ENCODE measurements at places on chromosomes 1 and 21.

GRCh38 chr21:32427958-32428623 is 15.6 kb downstream of the EVA1C start:
- DNase-seq, result no peak

- DNase-seq, result no peak
Observed at GRCh38 chr1:89536555-89537341, 12.1 kb downstream of the LRRC8B start.

GRCh38 chr1:119715542-119715941 is 3.8 kb downstream of the PHGDH start:
- no peak for DNase-seq

- DNase-seq, result no peak
Observed at GRCh38 chr1:185385991-185386390, 68.9 kb upstream of the IVNS1ABP start.

DNA sequence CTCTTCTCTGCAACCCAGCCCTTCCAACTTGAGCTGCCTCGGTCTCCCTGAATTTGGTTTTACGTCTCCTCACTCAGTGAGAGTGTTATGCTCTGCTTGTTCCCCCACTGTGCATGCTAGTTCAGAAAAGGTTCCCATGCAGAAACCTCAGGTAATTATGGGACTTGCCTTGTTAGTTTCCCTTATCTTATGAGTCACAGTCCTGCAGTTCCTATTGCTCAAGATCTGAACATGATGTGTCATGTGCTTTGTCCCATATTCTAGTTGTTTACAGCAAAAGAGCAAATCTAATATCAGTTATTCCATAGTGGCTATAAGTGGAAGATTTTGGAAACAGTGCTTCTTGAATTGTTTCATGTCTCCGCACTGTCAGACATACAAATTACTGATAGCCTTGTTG is 74.4 kb downstream of the DUSP10 start:
- DNase-seq, result peak; percentile 40

DNA sequence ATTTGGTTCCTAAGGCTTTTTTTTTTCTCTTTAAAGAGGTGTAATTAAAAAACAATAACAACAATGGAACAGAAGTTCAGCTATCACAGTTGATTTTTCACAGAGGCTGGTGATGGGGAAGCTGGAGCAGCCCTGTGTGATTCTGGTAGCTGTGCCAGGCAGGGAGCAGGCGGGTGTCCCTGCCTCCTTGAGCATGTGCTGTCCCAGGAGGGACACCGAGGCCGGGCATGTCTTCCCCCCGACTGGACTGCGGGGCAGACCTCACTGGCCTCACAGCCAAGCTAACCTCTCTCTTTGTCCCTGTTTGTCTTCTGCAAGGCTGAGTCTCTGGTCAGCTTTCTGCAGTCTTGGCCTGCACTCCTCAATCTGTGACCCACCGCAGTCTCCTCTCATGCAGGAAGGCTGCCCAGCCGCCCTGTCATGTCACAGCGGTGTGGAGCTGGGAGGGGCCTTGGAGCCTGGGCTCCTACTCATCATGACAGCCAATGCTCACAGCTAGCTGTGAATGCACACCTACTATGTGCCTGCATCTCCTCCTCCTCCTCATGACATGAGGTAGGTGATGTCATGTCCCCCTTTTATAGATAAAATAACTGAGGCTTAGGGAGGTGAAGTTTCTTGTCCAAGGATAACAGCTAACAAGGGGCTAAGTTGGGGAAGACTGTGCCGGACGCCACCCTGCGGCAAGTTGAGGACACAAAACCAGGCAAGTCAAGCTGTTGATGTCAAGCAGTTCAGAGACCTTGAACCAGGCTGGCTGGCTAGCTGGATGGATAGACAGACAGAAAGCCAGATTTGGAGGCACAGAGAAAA is 10.3 kb upstream of the ACTL8 start:
- DNase-seq, result no peak

DNA sequence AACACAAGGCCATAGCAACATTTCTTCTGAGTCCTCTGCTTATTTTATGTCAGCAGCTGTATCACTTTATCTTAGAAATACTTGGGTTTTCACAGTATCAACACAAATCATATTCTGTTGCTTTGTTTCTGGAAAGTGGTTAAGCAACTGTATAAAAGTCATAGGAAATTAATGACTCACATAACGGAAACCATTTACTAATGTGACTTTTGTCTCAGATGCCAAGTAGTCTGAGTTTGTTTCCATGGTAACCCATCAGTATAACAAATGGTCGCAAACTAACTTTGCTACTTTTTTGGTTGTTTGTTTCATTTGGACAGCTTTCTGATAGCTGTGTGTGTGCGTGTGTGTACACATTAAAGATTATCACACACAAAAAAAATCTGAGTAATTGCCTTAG is 31.1 kb downstream of the EEIG2 start:
- peak; percentile 89 for DNase-seq

DNA sequence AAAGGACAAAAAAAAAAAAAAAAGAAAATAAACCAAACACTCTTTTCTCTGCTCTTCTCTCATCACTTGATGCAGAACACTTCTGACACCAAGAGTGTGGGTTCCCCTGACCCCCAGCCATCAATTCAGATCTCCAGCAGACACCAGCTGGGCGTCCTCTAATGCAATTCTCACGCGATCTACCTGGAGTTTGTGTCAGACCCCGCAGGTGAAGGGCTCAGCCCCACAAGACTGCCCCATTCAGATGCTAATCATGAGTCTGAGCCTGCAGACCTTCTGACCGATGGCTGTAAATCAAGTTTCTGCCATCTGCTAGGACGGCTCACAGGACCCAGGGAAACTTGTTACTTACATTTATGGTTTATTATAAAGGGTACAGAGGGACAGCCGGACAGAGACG is 133.6 kb upstream of the C1orf174 start:
- DNase-seq, result no peak

DNA sequence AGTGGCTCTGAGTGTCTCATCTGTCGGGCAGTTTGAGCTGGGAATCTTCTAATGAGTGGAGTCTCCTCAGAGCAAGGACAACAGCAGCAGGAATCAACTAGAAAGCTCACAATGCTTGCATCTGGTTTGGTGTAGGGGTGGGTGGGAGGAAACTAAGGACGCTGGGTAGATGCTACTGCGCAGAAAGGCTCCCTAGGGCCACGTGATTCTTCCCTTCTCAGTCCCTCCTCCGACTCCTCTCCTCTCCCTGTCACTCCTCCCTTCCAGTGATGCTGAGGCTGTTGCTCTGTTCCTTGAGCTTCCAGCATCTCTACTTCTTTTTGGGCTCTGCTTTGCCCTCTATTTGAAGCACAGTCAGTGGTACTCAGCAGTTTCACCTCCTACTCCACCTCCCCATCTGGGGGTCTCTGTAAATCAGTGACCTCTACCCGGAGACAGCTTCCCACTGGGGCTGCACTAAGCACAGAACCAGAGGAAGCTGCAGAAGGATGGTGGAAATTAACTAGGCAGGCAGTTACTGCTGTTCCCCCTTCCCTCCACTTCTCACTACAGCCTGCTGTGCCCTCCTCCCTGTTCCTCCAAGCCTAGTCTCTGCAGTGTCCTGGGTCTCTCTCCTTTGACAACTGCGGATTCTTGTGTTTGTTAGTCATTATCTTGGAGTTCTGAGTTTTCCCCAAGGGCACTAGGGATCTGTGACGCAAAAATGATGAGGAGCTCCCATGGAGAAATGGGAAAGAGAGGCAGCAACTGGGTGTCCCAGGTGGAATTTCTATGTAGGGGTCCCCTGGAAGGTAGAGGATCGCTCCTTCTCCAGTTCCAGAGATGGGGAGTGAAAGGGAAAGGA is 5.8 kb downstream of the LINGO4 start:
- DNase-seq, result no peak

GRCh38 chr1:117146072-117146471 is 24.5 kb upstream of the TRIM45 start:
- no peak for DNase-seq

- no peak for DNase-seq
Observed at GRCh38 chr1:85575363-85575995, 5.1 kb upstream of the CCN1 start.

DNA sequence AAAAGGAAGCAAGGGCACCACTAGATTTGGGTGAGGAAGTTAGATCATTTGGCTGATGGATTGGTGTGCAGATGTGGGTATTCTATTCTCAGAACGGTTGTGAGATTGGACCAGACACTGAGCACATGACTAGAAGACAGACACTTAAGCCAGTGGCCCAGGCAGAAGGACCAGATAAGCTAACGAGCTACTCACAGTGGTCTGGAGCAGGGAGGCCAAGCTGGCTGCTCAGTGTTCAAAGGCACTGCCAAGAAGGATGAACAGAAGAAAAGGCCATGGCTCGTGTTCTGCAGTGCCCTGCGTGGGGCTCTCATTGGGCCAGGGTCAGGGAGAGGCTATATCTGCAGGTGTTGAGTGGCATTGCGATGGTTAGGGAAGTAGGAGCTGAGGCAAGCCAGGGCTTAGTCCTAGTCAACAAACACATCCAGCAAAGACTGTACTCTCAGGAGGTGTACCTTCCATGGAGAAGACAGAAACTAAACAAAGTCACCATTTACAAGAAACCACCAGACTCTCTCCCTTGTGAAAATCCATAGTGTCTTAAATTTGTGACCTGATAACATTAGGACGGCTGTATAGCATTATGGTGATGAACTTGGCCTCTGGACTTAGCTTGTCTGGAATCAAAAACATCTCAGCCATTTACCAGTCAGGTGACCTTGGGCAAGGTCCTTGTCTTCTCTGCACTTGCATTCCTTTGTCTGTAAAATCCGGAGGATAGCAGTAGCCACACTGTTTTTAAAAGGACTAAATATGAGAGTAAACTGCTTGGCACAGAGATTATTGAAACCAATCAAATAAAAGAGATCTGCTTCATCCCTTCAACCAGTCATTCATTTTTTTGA is 274.5 kb downstream of the SIPA1L2 start:
- no peak for DNase-seq

DNA sequence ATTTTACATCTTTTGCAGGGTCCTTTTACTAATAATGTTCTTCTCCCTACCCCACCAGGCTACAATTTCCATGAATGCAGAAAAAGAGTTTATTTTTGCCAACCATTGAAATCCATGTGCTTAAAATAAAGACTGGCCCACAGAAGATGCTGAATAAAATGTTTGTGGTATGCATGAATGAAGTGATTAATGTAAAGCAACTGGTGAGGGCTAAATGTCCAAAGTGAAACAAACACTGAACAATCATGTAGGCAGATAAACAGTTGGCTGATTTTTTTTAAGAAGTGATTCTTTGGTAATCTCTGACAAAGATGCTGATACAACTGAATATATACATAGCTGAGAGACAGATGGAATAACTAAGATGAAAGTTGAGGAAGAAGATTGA is 94.5 kb downstream of the ST6GALNAC5 start:
- DNase-seq, result no peak

GRCh38 chr1:172406968-172407367 is 13.5 kb upstream of the C1orf105 start:
- no peak for DNase-seq

DNA sequence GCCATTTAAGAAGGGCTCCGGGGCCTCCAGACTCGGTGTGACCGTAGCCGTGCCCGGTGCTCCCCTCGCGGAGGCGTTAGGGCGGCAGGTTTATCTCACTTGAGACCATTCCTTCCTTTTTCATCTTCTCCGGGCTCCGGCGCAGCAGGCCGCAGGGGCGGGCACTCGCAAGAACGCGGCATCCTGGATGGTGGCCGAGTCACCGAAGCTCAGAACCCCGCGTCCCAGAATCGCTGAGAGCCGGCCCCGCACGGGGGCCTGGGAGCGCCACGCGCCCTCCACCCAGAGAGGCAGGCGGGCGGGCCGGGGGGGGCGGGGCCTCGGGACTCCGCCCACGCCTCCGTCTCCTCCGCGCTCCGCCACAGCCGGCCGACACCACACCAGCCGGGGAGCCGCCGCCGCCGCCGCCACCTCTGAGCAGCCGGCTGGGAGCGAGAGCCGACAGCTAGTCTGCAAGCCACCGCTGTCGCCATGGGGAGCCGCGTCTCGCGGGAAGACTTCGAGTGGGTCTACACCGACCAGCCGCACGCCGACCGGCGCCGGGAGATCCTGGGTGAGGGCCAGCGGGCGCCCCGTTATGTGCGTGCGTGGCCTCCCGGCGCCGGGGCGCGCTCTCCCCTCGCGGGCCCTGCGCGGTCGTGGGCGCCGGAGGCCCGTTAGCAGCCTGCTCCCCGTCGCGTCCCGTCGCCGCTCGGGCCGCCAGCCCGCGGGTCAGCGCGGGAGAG is at the start of gene DEGS1:
Gene DEGS1, plus strand, starts transcription at position 375 of the 725 bp plus-strand sequence. Its CDS starts 97 bp downstream, at position 472.
- DNase-seq, result no peak

DNA sequence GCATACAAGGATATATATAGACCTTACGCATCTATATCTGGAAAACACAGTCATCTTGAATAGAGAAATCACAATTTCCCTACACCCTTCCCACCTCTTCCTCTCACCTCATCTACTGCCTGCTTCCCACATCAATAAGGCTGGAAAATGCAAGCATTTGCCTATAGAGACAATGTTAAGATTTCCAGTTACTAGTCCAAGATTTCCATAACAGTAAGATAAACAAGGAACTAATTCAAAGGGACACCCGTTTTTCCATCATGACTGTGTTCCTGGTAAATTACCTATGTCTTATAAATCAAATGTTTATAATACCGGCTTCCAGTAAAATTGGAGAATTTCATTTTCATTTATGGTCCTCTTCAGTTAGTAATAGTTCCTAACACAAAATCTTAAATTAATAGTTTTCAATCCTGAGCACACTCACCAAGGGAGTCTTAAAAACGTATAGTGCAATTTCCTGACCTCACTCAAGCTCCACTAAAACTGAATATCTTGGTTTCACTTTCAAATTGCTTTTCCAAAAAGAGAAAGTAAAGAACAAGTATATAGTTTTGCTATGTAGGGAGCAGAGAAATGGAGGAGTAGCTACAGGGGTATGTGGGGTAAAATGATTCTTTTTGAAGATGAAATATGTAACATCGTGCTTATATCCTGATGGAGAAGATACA is 398.7 kb downstream of the PLPP3 start:
- DNase-seq, result no peak

DNA sequence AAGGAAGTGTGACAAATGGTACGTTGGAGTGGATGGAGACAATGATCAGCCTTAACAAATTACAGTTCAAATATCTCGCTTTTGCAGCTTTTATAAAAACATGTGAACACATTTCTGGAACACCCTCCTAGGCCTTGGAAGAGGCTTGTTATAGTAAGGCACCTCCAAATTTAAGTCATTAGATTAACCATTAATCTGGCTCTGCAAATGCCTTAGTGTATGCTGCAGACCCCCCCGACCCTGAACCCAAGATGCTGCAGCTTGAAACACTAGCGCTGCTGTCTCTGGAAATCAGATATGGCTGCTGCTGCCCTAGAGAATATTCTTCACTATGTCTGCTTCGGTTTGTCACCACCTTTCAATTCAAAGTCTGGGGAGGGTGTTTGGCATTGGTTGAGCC is 196.4 kb downstream of the MIS18A start:
- no peak for DNase-seq
